ENCODE measurements at places on chromosomes 5 and 9. TPM values are rescaled to one million over a fixed set of nuclear protein-coding genes. Genes with fewer than 3 reads are reported as not detected.

The PLPP7 gene
- not detected for total RNA-seq

DNA sequence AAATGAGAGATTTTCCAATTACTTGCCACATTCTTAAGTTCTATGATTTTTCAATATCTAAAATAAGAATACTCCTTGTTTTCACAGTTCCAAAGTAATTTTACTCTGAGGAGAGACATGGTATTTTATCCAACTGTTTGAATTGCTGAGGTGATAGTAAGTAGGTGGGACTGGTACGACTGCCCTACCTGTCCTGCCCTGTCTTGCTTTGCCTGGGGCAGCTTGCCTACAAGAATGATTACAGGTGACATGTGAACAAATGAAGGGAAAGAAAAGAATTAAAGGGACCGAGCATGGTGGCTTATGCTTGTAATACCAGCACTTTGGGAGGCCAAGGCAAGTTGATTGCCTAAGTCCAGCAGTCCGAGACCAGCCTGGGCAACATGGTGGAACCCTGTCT is 41.6 kb upstream of the HMGCS1 start:
- no peak for DNase-seq

The CFAP90 gene
- total RNA-seq, result not detected

- DNase-seq, result peak; percentile 75
Observed at GRCh38 chr5:91332267-91333045, 50.7 kb downstream of the ARRDC3 start.

The TAF11L10 gene
- total RNA-seq, result not detected

GRCh38 chr9:115531410-115532125 is 413.6 kb upstream of the TNC start:
- no peak for DNase-seq

GRCh38 chr5:149584121-149584520 is 2.8 kb downstream of the ARHGEF37 start:
- no peak for DNase-seq

GRCh38 chr5:163612358-163613149 is 107.1 kb downstream of the MAT2B start:
- DNase-seq, result no peak

DNA sequence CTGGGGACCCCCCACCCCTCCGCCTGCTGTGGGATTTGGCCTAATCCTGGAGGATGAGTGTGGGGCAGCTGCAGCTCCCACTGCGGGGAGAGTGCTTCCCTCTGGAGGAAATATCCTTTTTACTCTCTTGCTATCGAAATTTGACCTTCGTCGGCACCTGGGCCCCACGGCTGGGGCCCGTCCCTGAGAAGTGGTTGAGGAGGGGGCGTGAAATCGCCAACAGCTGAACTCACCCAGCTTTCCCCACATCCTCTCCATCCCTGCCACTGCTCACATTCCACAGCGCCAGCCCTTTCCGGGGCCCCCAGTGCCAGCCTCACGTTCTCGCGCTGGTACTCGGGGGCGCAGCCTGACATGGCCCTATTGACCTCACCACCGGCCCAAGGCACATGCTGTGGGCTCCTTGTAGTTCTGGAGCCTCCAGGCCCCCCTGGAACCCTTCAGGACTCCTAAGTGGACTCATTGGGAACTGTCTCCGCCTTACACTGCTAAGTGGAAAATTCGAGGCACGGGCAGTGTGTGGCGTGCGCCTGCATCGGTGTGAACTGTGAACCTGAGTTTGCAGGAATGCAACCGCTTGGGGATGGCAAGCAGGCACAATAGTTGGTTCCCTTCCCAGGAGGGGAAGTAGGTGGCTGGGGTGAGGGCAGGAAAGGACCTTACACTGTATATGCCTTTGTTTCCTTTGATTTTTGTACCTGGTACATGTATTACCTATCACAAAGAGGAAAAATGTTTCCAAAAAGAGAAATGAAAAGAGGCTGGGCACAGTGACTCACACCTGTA is 19.2 kb downstream of the FGFR4 start:
- no peak for DNase-seq

DNA sequence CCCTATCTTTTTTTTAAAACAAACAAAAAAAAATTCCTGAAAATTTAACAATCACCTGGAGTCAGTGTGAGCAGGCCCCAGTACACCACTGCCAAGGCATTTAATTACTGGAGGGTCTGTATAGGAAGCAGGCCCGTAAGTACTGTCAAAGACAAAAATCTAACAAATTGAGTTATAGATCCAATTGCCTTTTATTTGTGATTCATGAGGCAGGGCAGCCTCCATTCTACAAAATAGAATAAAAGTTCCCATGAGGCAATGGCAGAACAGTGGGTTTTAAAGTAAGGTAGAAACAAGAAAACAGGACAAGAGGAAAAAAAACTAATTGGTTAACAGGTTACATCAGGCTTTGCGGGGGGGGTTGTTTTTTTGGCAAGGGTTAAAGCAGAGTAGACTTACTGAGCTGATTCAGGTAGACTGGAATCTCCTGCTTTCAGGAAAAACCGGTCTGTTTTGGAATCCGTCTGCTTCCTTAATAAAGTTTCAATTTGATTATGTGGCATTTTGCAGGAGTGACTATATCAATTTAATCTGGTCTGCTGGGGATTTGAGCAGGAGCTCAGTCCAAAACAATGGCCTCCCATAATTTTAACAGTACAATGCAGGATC is 48.9 kb downstream of the AUH start:
- DNase-seq, result no peak

DNA sequence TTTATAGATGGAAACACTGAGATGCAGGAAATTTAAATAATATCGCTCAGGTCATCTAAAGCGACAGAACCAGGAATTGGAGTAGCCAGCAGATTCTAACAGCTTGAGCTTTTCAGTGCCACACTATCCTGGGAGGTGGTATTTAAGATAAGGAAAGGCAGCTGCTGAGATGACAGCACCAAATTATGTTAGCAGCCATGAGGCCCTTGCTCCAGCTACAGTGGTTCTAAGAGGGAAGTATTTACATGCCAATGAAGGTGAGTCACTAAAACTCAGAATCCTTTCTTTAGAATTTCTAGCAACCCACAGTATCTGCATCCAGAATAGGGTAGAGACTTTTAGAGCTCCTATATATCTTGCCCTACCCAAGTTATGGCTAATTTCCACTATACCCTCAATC is 127.0 kb upstream of the VLDLR start:
- no peak for DNase-seq

GRCh38 chr9:89969156-89969675 is 364.4 kb downstream of the GADD45G start:
- DNase-seq, result peak; percentile 47

- no peak for DNase-seq
Observed at GRCh38 chr5:181114284-181114843, 16.6 kb downstream of the OR2V1 start.

GRCh38 chr9:88917375-88917774 is 73.9 kb upstream of the S1PR3 start:
- DNase-seq, result no peak

The SPAG8 gene
- 1.2 TPM for total RNA-seq

GRCh38 chr5:173554989-173555705 is 61.3 kb downstream of the BOD1 start:
- DNase-seq, result no peak

The MED27 gene
- total RNA-seq, result 28.2 TPM

The FOXD4 gene
- 0.49 TPM for total RNA-seq

GRCh38 chr9:135990468-135991429 is 29.6 kb upstream of the UBAC1 start:
- DNase-seq, result peak; percentile 49

The SOWAHA gene
- total RNA-seq, result 0.42 TPM

DNA sequence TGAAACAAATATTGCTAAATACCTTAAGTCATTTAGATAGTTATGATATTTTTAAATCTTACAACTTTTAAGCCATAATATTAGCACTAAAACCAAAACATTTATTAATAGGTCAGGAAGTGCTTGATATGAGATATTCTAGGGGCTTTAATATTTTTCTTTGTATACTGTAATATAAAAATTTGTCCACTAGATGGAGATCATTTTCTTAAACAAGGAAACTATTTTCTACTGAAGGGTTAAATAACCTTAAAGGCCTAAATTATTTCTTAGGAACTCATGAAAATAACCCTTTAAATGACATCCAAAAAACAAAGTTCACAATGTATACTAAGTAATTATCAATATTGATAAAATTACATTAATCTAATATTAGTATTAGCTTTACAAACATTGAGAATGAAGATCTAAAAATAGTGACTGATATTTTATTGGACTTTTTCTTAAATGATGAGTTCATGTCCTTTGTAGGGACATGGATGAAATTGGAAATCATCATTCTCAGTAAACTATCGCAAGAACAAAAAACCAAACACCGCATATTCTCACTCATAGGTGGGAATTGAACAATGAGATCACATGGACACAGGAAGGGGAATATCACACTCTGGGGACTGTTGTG is 635.7 kb downstream of the RAB3C start:
- DNase-seq, result no peak

DNA sequence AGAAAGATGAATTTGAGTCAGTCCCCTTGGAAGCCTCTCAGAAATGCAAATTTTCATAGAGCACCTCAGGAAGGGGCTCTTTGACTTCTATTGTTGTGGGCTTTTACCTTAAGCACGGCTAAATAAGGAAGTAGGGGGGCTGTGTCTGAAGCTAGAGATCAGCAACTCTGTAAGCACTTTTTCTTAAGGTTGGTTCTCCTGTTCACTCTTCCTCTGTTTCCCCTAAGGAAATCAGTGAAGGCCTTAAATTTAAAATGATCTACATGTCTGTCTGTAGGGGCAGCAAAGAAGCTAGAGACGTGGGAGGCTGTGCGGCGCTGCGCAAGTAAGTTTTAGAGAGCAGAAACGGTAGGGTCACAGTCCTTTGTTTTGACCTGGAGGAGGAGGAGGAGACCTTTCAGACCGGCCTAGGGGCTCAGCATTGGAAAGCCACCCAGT is 1.2 kb upstream of the CDC14B start:
- no peak for DNase-seq

The IL9 gene
- total RNA-seq, result not detected

The SMIM32 gene
- total RNA-seq, result not detected

GRCh38 chr5:172642926-172643871 is 2.1 kb downstream of the NEURL1B start:
- no peak for DNase-seq

The MTX3 gene
- total RNA-seq, result 31.4 TPM

DNA sequence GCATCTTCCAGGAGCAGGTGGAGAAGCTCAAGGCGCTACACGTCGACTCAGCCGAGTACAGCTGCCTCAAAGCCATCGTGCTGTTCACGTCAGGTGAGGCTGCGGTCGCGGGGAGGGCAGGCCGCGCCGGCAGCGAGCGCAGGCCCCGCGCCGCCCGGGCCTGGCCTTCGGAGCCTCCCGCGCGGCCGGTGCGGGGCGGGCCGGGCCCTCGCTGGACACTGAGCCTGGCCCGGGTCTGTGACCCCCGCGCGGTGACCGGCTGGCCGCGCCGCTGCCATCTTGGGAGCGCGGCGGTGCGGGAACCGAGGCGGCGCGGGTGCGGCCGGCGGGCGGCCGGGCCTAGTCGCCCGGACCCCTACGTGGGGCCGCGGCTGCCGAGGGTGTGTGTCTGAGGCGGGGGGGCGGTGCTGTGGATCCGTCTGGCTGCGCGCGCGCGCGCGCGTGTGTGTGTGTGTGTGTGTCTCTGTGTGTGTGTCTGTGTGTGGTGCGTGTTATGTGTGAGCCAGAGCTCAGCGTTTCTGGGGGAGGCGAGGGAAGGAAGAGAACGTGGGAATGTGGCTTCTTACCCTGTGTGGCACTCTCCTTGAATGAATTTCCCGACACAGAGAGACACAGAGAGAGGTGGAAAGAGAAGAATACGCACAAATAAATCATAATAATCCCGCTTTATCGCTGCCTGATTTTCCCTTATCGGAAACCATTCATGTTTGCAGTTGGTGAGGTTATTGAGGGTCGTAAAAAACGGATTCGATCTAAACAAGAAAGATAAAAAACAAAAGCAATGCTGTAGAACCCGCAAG is 5.5 kb downstream of the NR2F1 start:
- no peak for DNase-seq

DNA sequence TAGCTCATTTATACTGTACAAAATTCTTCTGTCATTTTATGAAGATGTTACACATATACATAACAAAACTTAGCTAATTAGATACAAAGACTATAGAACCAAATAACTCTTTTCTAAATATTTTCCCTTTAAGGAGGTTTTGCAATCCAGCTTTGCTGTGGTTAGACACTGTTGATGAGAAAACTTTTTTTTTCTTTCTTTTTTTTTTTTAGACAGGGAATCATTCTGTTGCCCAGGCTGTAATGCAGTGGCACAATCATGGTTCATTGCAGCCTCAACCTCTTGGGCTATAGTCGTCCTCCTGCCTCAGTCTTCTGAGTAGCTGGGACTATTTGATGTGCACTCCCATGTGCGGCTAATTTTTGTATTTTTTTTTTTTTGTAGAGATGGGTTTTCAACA is 38.5 kb upstream of the CDKN2B start:
- DNase-seq, result no peak

The PRLR gene
- total RNA-seq, result not detected

The PCDHA12 gene
- total RNA-seq, result not detected

DNA sequence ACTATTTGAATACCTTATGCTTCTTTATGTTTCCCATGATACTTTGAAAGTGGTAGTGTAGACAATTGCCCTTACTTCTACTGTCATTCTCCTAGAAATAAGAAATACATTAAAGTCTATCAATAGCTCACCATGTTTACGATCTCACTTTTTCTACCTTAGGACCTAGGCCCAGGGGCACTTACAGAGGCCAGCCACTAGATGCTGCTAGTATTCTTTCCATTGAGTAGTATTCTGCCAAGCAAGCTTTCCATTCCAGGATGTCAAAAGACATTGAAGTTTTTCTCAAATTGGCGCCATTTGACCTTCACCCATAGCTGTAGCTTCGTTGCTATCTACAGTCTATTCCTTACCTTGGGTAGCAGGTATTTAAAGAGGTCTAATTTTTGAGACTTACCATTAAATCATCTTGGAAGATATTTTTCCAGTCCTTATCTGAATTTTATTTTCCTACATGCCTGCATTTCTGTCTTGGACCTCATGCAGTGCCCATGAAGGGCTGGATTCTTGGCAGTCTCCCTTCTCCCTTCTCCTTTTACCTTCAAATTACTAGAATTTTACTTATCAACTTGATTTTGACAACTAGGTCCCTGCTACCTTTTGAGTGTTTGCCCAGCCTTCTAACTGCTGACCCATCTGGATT is 246.0 kb upstream of the NUDT12 start:
- DNase-seq, result no peak

DNA sequence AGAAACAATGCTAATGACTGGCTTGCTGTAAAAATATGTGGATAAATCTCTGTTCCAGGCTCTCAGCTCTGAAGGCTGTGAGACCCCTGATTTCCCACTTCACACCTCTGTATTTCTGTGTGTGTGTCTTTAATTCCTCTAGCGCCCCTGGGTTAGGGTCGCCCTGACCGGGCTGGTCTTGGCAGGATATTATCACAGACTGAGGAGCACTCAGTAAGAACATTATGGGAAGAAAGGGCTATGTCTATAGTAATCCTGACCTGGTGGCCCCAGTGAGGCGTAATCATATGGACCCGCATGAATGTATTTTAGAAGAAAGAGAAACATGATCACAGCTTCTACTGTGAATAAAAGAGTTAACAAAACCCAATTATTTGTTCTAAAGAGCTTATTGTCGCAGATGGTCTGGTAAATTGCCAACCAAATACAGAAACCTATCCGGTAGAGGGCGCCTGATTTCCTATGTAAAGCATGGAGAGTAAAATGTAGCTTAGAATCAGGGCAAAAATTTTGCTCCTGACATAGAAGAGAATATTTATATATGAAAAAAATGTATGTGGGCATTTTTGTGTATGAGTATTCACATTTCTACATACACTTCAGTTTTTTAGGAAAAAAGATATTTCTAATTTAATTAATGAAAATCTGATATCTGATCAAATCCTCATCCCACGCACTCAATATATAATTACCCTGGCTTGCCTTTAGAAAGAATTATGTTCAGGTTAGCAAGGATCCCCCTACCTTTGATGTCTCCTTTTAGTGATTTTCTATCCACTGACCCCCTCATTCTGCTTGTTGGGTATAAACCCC is 5.8 kb upstream of the IFNA1 start:
- DNase-seq, result no peak

Data from activated CD8-positive, alpha-beta memory T cell treated with anti-CD3 and anti-CD28 coated beads, Interleukin-2, amount 10 ng/mL, durations not matched to agents 7 days and 5 days (primary cell).